Hippocampal formation (tissue), 2 donors: ENCODE measurements at places on chromosomes 4 and X.

DNA sequence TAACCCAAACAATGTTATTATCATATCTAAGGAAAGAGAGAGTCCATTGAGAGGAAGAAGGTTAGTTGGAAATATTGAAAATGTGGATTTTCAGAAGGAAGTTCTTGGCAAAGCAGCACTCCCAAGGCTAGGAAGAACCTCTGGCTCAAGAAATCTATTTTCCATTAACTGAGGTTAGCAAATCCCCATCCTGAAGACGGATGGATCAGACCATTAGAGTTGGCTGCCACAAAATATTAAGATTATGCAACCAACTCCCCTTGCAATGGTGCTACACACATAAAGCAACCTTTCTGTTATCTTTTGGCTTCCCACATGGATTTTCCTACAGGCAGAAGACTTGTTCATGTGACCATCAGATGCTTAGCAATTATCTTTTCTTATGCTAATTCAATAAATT, 96.3 kb downstream of the COL4A6 start:
- DNase-seq = no peak

GRCh38 chr4:40321574-40322275, 13.4 kb upstream of the CHRNA9 start:
- no peak for DNase-seq

DNA sequence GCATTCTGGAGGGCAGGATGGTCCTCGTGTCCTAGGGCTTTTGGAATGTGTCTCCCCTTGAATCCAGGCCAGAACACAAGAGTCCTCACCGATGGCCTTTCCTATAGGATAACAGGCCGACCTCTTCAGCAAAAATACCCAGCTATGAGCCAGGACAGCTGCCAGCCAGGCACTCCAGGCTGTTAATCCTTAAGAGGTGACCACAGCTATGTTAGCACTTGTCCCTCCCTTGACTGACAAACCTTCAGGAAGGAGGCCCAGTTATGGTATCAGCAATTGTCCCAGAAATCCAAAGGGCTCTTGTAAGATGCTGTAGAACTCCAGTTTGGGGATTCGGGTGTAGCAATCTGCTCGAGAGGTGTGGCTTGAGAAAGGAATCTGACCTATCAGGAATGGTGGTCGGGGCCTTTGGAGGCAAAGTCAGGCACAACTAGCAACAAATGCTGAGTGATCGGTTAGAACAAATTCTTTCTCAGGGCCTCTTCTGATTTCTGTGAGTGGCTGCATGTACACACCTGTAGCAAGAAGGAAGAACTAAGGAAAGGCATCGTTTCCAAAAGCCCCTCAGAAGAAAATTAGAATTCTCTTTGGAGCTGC, 54.6 kb downstream of the PTCHD1 start:
- DNase-seq = no peak

DNA sequence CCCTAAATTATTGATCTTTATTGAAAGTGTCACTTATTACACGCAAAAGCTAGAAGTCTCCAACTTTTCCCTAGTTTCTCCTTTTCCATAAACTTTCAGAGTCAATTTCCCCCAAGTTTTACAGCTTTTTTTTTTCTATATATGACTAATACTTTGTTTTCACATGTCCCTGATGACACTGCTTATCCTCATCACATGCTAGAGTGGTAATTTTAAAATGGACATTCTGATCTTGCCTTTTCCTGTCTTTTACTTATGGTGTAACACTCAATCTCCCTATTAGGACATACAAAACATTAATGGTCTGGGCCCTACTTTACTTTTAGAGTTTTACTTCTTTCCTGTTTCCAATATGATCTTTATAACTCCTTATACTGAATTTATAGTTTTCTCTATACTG, 112.6 kb downstream of the ANK2 start:
- no peak for DNase-seq

GRCh38 chrX:131675596-131676194, 131.8 kb downstream of the OR13H1 start:
- DNase-seq = no peak

GRCh38 chr4:48554606-48555005, 64.6 kb downstream of the ZAR1 start:
- DNase-seq = no peak

- no peak for DNase-seq
Observed at GRCh38 chr4:40848251-40848650, 98.5 kb downstream of the NSUN7 start.

GRCh38 chrX:58025979-58026378, 115.7 kb upstream of the ZXDA start:
- peak; percentile 24 for DNase-seq

DNA sequence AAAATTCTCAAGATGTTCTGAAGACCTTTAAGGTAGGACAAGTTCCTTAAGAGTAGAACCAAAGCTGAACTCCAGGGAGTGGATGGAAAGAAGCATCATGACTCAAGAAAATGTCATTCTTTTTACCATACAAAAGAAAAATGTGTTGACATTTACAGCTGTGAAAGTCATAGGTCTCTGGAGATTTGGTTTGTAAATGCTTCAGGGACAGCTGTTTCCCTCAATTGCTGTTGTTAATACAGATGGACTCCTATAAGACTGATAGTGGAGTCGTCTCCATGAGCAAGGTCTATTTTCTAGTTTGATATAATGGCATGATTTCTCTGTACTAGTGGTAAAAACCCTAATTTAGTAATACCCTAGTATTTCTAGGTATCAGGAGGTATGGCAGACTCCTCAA, 101.7 kb downstream of the PHOX2B start:
- no peak for DNase-seq
